ENCODE measurements at places on chromosomes 3 and 15. TPM values are rescaled to one million over a fixed set of nuclear protein-coding genes. Genes with fewer than 3 reads are reported as not detected.

- no peaks in the 10 kb centered on the region for H3K27me3 ChIP-seq
- H3K36me3 ChIP-seq = no peaks in the 10 kb centered on the region
- H3K4me1 ChIP-seq = peaks cover 3% of the 10 kb centered on the region
- no peak overlapping the region for H3K4me3 ChIP-seq
- H3K27ac ChIP-seq = no peak overlapping the region
These were observed 83.5 kb upstream of the LIPC start for GRCh38 chr15:58348095-58348812.

GRCh38 chr15:50044406-50044805 is 74.6 kb downstream of the ATP8B4 start:
- H3K27ac ChIP-seq = no peak overlapping the region
- peaks cover 5% of the 10 kb centered on the region for H3K36me3 ChIP-seq
- peaks cover 7% of the 10 kb centered on the region for H3K4me1 ChIP-seq
- H3K4me3 ChIP-seq = no peak overlapping the region
- no peak for DNase-seq

GRCh38 chr3:187994221-187995042 is 159.5 kb upstream of the LPP start:
- peak overlapping the region; percentile 75 for H3K27ac ChIP-seq
- no peak overlapping the region for H3K4me3 ChIP-seq
- H3K4me1 ChIP-seq = peaks cover 68% of the 10 kb centered on the region
- DNase-seq = peak; percentile 81
- H3K27me3 ChIP-seq = no peaks in the 10 kb centered on the region
- H3K36me3 ChIP-seq = no peaks in the 10 kb centered on the region

DNA sequence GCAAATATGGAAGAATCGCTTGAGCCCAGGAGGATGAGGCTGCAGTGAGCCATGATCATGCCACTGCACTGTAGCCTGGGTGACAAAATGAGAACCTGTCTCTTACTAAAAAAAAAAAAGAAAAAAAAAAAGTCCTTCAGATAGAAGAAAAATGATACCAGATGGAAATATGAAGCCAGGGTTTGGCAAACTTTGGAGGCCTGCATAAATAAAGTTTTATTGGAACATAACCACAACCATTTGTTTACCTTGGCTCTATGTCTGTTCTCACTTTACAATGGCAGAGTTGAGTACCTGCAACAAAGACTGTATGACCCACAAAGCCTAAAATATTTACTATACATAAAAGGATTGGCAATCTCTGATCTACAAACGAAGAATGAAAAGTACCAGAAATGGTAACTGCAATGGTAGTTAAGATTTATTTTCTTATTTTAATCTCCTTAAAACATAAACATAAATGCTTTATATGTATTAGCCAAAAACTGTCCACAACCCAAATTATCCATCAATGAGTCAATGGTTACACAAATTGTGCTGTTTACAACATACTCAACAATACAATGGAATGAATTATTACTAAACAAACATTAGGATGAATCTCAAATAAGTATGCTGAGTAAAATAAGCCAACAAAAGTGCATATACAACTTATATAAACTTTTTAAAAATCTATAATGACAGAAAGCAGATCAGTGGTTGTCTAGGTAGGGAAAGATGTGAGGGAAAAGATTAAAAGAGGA is 41.8 kb downstream of the GOLGB1 start:
- no peak overlapping the region for H3K4me3 ChIP-seq
- H3K27me3 ChIP-seq = no peaks in the 10 kb centered on the region

GRCh38 chr3:55688154-55688553 is 201.0 kb upstream of the WNT5A start:
- DNase-seq = no peak
- no peaks in the 10 kb centered on the region for H3K36me3 ChIP-seq
- no peaks in the 10 kb centered on the region for H3K4me1 ChIP-seq
- no peak overlapping the region for H3K4me3 ChIP-seq
- H3K27me3 ChIP-seq = no peaks in the 10 kb centered on the region

LTF gene
- total RNA-seq = not detected

DLL4 gene
- not detected for total RNA-seq

CCDC13 gene
- total RNA-seq = not detected

SLC27A2 gene
- 9.8 TPM for total RNA-seq
